ENCODE measurements at places on chromosomes 16 and 17.
A peak's percentile ranks its signal among the peaks of the same experiment; 100 is the strongest.

DNA sequence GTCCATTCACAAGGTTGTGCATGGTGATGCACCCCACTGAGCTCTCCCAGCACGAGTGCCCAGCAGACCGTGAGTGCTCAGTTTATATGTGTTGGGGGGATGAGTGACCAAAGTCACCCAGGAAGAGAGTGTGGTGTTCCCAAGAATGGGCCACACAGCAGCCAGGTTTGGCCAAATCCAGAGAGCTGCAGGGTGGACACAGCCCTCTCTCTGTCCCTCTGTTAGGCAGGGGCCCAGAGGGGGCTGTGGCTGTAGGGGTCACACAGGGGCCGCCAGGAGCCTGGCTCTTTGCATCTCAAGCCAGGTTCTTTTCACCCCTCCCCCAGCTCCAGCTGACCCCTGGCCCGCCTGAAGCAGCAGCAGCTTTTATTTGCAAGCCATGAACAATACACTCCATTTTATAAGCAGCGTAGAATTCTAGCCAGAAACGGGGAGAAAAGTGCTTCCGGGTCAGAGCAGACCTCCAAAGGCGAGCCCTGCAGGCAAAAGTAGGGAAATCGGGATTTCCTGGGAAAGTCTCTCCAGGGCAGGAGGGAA, 13.3 kb downstream of the COTL1 start:
- H3K4me3 ChIP-seq: peak overlapping the region; percentile 79
- H3K4me1 ChIP-seq: peaks cover 69% of the 10 kb centered on the region
- peaks cover 10% of the 10 kb centered on the region for H3K36me3 ChIP-seq
- H3K27ac ChIP-seq: peak overlapping the region; percentile 99

DNA sequence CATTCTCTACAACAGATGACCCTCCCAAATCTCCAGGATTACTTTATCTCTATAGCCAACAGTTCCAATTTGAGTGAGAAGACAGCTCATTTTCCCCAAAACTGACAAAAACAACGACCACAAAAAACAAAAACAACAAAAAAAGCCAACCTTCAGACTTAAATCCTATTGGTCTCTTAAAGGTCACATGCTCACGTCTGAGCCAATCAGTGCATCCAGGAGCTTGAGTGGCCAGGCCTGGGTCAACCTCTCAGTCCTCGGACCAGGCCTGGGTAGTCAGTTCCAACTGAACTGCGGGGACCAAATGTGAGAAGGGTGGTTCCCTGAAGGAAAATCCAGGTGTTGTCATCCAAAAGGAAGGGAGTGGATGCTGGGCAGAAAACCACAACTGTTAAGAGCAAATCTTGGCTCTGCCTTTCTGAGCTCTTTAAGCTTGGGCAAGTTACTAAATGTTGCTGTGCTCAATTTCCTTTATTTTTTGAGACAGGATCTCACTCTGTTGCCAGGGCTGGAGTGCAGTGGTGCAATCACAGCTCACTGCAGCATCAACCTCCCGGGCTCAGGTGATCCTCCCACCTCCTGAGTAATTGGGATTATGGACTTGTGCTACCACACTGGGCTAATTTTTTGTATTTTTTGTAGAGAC, 43.0 kb upstream of the MSI2 start:
- DNase-seq: no peak
- no peak overlapping the region for H3K4me3 ChIP-seq
- H3K27me3 ChIP-seq: peaks cover 12% of the 10 kb centered on the region
- H3K36me3 ChIP-seq: peaks cover 1% of the 10 kb centered on the region

GRCh38 chr16:51119556-51119955, 31.5 kb downstream of the SALL1 start:
- no peak for DNase-seq
- H3K36me3 ChIP-seq: no peaks in the 10 kb centered on the region

DNA sequence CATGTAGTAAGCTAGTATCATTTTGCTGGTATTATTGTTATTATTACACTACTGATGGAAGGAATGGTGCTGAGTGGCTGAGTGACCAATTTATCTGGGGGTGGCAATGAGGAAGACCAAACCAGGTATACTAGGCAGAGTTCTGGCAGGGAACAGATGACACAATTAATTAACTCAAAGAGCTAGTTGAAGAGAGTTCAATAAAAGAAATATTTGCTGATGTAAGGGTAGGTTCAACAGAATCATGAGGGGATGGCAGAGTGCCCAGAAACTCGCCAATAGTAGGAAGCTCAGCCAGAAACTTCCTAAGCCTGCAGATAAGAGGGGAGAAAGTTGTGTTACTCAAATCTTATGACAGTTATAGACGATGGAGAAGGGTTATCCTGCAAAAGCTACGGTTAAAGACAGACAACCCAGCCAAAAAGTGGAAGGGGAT, 352.5 kb downstream of the KCNJ2 start:
- no peaks in the 10 kb centered on the region for H3K4me1 ChIP-seq
- H3K27ac ChIP-seq: no peak overlapping the region
- no peaks in the 10 kb centered on the region for H3K27me3 ChIP-seq
- H3K36me3 ChIP-seq: no peaks in the 10 kb centered on the region

DNA sequence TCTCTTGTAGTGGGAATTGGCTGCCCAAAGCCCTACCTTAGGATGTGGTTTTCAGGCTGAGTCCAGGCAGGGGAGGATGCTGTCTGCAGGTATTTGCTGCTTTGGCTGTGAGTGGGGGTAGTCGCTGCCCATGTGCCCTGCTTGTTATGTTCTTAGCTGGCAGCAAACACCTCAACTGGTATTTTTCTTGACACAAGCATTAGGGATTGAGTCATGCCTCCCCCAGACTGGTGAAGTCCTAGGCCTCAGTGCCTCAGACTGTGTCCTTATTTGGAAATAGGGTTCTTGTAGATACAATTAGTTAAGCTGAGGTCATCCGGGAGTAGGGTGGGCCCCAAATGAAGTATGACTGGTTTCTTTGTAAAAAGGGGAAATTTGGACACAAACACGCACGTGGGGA, 808.3 kb upstream of the EEF2KMT start:
- H3K27me3 ChIP-seq: no peaks in the 10 kb centered on the region
- H3K4me3 ChIP-seq: no peak overlapping the region
- no peaks in the 10 kb centered on the region for H3K36me3 ChIP-seq
- no peak for DNase-seq

GRCh38 chr17:57929386-57929785, 25.8 kb downstream of the CUEDC1 start:
- H3K27me3 ChIP-seq: peaks cover 18% of the 10 kb centered on the region
- H3K27ac ChIP-seq: no peak overlapping the region
- DNase-seq: no peak
- no peaks in the 10 kb centered on the region for H3K36me3 ChIP-seq
- H3K4me3 ChIP-seq: no peak overlapping the region

- no peak overlapping the region for H3K4me3 ChIP-seq
- no peaks in the 10 kb centered on the region for H3K4me1 ChIP-seq
- no peak overlapping the region for H3K27ac ChIP-seq
- H3K36me3 ChIP-seq: no peaks in the 10 kb centered on the region
- no peak for DNase-seq
Observed at GRCh38 chr16:24635900-24636610, 93.4 kb upstream of the TNRC6A start.

- no peaks in the 10 kb centered on the region for H3K36me3 ChIP-seq
- H3K27ac ChIP-seq: peak overlapping the region; percentile 10
- no peak overlapping the region for H3K4me3 ChIP-seq
- no peak for DNase-seq
- peaks cover 12% of the 10 kb centered on the region for H3K4me1 ChIP-seq
- no peaks in the 10 kb centered on the region for H3K27me3 ChIP-seq
Observed at GRCh38 chr17:10149573-10150399, 48.6 kb downstream of the GAS7 start.

DNA sequence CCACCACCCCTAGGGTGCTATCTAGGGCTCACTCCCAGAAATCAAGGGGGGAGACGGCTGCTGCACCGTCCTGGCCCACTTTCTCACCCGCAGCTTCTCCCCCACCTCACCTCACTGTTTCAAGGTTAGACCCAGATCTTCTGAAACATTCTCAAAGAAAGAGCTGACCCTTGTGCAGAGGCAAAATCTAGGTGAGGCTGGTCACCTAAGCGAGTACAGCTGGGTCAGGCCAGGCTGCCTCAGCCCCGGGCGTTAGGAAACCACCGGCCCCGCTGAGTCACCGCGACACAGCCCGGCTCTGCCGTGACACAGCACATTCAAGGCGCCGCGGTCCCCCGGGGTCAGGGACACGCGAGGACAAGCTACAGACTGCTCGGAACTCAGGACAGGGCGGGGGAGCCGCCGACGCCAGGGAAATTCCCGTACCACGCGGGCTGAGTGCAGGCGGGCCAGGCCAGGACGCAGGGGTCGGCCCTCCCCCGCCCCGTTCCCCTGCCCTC, 27.1 kb downstream of the GNPTG start:
- peak overlapping the region; percentile 91 for H3K27ac ChIP-seq
- peaks cover 7% of the 10 kb centered on the region for H3K36me3 ChIP-seq
- peak overlapping the region; percentile 65 for H3K4me3 ChIP-seq
- H3K4me1 ChIP-seq: peaks cover 15% of the 10 kb centered on the region
- peak; percentile 59 for DNase-seq

GRCh38 chr17:62832405-62832804, 24.3 kb upstream of the MARCHF10 start:
- peaks cover 9% of the 10 kb centered on the region for H3K27me3 ChIP-seq
- H3K4me1 ChIP-seq: peaks cover 3% of the 10 kb centered on the region
- H3K4me3 ChIP-seq: no peak overlapping the region
- no peaks in the 10 kb centered on the region for H3K36me3 ChIP-seq

GRCh38 chr17:9488556-9488955, 87.1 kb downstream of the STX8 start:
- no peak for DNase-seq
- H3K27me3 ChIP-seq: no peaks in the 10 kb centered on the region
- peaks cover 44% of the 10 kb centered on the region for H3K36me3 ChIP-seq
- H3K4me3 ChIP-seq: no peak overlapping the region
- no peak overlapping the region for H3K27ac ChIP-seq
- H3K4me1 ChIP-seq: no peaks in the 10 kb centered on the region

- H3K36me3 ChIP-seq: no peaks in the 10 kb centered on the region
- H3K27ac ChIP-seq: no peak overlapping the region
- H3K4me3 ChIP-seq: no peak overlapping the region
- H3K4me1 ChIP-seq: peaks cover 5% of the 10 kb centered on the region
Observed at GRCh38 chr16:11539641-11540050, 47.1 kb downstream of the LITAF start.

GRCh38 chr17:49894761-49895160, 46.9 kb upstream of the TAC4 start:
- no peaks in the 10 kb centered on the region for H3K36me3 ChIP-seq

Data from memory B cell (primary cell).